Stimulated activated CD4-positive, alpha-beta T cell treated with anti-CD3 and anti-CD28 coated beads, TNF-alpha, amount 100 ng/mL, for 48 hours (primary cell): ENCODE measurements at places on chromosomes 13 and 19.

DNA sequence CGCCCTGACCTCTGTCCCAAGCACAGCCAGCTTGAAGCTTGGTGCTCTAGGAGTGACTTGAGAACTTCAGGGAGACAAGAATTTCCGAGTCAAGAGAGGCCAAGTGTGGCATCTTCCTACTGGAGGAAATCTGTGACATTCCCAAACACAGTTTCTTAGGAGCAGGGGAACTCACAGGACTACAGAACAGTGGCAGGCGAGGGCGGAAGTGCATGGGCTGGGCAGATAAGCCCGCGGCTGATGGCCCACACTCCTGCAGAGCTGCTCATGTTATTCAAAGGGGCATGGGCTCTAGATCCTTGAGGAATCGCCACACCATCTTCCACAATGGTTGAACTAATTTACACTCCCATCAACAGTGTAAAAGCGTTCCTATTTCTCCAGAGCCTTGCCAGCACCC, 168.8 kb downstream of the KATNAL1 start:
- DNase-seq: no peak

DNA sequence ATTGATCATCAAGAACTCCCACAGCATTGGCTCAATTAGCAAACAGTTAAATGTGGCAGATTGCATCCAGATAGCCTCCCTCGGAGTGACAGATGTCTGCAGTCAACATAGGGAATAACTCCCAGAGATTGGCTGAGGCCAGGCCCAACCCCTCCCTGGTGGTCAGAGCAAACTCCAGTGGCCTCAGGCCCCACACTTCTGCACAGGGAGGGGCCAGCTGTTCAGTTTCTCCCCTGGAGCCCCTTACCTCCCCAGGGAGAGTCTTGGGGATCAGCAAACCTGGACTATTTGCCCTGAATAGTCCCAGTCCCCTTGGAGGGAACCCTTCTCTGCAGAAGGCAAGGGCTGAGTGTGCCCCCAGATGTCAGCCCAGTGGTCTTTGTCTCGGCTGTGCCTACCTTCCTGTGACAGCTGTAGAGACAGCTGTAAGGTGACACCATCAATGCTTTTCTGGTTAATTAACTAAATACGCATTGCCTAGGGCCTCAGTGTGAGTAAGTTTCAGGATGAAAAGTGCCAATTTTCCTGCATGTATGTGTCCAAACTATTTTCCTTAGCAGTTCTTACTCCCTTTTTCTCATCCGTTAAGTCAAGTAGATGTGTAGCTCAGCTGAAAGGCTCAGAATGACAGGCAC, 102.7 kb upstream of the UQCRFS1 start:
- no peak for DNase-seq

DNA sequence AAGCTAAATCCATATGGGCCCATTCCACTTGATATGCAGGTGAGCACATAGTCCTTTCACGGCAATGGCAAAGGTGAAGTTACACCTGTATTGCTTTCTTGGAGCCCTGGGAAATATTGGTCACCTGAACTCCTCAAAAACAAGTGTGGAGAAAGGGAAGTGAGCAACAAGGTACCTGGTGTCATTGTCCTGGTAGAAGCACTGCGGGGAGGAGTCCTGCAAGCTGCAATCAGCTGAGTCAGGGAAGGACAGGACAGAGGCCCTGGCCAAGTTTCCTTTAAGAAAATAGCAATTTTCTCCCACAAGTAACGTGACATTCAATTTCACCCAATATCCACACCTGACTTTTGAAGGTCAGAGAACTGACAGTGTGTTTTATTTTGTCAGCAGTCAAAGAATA, 389.1 kb downstream of the IRS2 start:
- no peak for DNase-seq

DNA sequence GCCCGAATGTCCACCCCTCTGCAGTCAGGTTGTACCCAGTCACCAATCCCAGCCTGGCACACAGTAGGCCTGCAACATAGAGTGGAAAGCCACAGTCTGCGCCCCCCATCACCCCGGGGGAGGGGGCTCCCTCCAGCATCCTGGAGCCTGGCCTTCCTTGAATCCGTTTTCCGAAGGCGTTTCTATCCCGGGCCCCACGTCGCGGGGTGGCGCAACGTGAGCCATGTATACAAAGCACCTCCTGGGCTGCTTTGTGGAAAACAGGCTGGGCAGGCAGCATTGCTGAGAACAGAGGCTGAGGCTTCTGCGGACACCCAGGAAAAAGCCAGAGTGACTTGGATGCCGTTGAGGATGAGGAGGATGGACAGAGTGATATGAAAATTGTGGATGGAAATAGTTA, 103.3 kb upstream of the USP29 start:
- DNase-seq: no peak

- DNase-seq: no peak
Measured at GRCh38 chr19:2014731-2015607, 545 bp downstream of the BTBD2 start.

DNA sequence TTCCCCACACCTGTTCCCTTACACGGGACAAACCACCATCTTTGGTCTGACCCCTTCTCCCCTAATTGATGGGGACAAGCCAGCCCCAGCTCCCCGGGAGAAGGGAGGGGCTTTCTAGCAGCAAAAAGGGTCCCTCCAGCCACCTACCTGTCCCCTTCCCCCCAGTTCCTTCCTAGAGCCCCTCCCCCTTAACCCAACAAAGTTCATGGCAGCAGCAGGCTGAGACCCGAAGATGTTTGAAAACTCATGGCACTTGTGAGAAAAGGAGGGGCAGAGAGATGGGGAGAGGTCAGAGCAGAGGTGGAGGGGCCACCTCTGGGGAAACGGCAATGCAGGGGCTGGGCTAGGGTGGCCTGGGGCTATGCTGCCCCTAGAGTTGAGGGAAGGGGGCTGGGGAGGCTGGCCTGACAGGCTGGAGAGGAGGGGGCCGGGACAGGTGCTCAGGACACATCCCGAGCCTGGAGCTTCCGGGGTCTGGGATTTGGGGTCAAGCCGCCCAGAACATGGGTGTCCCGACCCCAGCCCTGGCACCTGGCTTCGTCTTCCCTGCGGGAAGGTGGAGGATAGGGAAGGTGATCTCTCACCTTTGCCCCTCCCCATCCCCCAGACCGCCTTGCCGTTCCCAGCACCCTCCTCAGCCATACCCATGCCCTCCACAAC, 12.5 kb upstream of the ASF1B start:
- DNase-seq: no peak

GRCh38 chr13:51955816-51956603, 55.2 kb downstream of the ATP7B start:
- DNase-seq: no peak

DNA sequence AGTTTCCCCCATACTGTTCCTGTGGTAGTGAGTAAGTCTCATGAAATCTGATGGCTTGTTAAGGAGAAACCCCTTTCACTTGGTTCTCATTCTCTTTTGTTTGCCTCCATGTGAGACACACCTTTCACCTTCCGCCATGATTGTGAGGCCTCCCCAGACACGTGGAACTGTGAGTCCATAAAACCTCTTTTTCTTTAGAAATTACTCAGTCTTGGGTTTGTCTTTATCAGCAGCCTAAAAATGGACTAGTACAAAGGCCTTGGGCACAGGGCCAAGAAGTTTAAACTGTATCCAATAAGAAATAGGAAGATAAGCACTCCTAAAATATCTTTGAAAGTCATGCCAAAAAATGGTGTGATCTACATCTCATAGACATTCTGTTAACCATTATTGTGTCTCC, 176.9 kb downstream of the TBC1D4 start:
- DNase-seq: no peak

GRCh38 chr19:9808855-9809824, 9.7 kb downstream of the FBXL12 start:
- DNase-seq: no peak

DNA sequence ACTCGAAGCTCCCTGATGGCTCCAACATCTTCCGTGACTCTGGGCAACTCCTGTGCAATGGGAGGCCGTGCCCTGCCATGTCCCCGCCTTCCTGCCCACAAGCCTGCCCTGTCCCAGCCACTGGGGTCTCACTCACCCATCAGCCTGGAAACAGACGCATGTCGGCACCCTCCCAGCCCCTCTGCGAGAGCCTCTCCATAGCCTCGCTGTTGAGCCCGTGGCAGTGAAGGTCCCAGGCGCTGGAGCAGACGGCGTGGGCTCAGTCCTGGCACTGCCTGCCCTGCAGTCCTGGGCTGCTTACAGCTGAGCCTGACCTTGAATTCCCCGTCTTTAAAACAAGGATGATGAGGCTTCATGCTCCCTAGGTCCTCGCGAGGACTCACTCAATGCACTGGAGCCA, 37.0 kb downstream of the MCF2L start:
- DNase-seq: no peak

DNA sequence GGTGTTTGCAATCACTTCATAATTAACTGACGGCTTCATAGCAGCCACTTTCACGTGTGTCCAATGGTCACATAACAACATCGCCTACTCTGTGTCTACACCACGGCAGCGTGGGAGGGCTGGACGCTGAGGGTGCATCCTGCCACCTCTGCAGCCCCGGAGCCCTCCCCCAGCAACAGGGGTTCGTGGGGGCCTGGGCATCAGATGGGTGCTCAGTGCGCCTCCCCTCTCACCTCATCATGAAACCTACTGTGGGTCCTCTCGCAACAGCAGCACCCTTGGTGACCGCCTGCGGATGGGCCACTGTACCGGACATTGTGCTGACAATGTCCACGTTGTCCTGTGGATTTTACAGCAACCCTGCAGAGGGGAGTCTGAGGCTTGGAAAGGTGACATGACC, 193.5 kb downstream of the UQCRFS1 start:
- DNase-seq: no peak

DNA sequence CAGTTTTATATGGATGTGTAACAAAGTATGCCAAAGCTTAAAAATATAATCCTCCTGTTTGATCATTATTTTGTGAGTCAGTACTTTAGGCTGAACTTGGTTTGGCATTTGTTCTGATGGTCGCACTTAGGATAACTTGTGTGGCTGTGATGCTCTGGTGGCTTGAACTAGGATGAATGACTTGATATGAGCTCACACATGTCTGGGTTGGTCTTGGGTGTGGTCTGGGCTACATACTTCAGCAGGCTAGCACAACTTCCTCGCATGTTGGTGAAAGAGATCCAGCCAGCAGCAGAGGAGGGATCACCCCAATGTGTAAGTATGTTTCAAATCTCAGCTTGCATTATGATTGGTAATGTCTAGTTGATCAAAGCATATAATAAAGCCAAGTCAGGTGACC, 969.1 kb upstream of the PCDH9 start:
- DNase-seq: no peak

DNA sequence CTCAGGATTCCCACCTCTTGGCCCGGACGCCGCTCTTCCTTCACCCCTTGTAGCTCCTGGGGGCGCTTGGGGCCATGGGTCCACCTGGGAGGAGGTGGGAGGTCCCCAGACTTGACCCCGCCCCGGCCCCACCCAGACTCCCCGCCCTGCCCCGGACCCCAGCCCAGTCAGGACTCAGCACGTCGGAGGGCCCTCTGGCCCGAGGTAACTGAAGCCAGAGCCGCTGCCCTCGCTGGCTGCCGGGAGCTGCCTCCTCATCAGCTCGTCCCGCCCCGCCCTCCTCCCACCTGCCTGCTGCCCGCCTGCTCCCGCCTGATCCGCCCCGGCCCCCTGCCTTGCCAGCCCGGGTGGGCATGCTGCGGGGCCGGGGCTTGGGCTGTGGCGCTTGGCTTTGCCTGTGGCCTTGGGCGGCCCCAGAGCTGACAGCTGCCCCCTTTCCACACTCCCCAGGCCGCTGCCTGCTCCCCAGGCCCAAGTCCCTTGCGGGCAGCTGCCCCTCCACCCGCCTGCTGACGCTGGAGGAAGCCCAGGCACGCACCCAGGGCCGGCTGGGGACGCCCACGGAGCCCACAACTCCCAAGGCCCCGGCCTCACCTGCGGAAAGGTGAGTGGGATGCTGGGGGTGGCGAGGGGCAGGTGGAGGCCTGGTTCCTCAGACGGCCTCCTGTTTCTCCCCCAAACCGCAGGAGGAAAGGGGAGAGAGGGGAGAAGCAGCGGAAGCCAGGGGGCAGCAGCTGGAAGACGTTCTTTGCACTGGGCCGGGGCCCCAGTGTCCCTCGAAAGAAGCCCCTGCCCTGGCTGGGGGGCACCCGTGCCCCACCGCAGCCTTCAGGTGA, 9.4 kb downstream of the ARHGAP33 start:
- DNase-seq: no peak

DNA sequence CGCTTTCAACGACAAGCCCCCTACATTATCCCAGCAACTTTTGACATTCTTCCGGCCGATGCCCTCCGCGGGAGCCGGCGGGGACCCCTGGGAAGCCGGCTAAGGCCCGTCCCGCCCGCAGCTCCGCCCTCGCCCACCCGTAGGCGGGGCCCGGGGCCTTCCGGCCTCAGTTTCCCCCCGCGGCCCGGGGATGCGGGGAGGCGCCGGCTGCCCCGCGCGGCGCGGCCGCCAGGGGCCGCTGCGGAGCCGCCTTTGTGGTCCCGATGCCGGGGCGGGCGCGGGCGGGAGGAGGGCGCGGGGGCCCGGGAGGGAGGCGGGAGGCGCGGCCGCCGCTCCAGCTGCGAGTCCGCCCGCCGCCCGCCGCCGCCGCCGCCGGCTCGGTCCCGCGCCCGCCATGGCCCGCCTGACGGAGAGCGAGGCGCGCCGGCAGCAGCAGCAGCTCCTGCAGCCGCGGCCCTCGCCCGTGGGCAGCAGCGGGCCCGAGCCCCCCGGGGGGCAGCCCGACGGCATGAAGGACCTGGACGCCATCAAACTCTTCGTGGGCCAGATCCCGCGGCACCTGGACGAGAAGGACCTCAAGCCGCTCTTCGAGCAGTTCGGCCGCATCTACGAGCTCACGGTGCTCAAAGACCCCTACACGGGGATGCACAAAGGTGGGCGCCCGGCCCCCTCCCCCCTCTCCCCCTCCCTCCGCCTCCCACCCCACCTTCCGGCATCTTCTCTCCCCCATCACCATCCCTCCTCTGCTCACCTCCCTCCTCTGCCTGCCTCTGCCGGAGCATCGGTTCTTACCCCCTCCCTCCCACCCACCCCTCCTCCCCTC, at the start of gene CELF5:
Gene CELF5, plus strand, starts transcription at position 316 of the 823 bp plus-strand sequence. Its CDS starts 79 bp downstream, at position 395.
- peak; percentile 43 for DNase-seq

- DNase-seq: no peak
Measured at GRCh38 chr13:31528176-31528575, 211.2 kb upstream of the RXFP2 start.

DNA sequence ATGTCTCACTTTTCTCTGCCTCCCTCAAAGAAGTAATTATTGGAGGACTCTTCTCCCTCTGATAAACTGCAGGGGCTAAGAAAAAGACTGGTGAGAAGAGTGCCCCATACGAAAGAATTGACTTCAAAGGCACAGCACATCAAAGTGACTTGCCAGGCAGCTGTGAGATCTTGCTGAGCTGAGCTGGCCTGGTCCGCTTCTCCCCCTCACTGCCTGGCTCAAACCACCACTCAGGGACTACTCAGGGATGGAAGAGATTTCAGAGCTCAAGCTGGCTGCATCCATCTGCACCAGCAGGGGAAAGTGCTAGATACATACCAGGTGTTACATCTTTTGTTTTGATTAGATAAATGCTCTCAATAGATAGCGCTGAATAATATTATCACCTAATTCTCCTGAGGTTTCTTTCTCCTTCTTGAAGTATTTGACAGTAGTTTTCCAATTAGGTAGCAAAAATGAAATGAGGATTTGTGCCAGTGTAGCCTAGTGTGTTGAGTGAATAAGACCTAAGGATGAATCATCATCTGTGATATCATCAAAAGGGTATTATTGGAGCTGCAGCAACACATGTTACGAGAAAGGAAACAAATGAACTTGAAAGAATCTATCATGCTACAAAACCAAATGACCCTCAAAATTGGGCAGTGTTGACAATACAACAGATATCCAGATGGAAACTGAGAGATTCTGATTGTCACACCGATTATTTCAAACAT, 379.8 kb downstream of the TBC1D4 start:
- no peak for DNase-seq

- no peak for DNase-seq
Measured at GRCh38 chr13:102901056-102901455, 55.2 kb downstream of the ERCC5 start.
